Ureter (tissue), 1 donor: ENCODE measurements at places on chromosomes 13 and 19. TPM values are rescaled to one million over a fixed set of nuclear protein-coding genes. Genes with fewer than 3 reads are reported as not detected.

GRCh38 chr13:60945396-60945795 is 470.3 kb downstream of the PCDH20 start:
- DNase-seq: no peak

DNA sequence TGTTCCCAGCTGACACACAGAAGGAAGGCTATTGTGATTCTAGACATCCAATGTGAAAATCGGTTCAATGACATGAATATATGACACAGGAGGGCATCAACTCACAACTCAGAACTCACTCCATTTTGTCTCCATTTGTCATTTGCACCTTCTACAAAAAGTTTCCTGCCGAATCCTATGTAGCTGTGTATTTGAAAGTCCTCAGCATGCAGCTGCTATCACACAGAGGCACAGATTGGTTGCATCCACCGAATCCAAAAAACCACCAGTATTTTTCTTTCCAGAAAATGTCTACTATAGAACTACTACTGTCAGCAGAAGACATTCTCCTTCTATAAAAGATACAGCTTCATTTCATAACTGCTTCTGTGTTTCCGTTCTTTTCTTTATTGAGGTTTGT is 13.3 kb downstream of the PCDH9 start:
- DNase-seq: no peak

DNA sequence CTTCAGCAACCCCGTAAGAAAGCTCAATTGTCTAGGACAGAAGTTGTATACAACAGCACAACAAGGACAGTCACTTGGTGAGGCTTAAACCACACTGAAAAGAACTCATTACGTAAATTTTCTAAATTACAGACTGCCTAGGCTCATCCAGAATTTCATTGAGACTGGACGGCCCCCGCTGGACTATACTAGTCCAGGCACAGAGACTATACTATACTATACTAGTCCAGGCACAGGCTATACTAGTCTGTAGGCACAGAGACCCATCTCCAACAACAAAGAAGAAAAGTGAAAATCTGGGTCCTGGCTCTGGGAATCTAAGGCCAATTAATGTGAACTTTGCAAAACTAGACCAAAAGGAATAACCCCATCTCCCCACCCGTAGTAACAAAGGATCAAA is 700 bp downstream of the ZNF816 start:
- DNase-seq: no peak

DNA sequence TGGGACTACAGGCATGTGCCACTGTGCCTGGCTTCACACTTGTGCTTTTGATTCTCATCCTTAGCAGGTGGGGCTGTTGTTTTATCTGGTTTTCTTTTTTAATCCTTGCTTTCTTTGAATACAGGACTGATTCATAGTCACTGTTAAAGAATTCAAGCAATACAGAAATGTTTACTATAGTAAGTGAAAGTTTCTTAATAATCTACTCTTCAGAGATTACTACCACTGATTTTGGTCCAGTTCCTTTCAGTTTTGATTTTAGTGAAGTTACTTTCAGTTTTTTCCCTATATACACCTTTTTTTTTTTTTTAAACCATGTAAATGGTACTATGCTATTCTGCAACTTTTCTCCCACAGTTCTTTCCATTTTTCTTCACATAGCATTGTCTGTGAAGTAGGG is 53.6 kb downstream of the GATAD2A start:
- DNase-seq: no peak

DNA sequence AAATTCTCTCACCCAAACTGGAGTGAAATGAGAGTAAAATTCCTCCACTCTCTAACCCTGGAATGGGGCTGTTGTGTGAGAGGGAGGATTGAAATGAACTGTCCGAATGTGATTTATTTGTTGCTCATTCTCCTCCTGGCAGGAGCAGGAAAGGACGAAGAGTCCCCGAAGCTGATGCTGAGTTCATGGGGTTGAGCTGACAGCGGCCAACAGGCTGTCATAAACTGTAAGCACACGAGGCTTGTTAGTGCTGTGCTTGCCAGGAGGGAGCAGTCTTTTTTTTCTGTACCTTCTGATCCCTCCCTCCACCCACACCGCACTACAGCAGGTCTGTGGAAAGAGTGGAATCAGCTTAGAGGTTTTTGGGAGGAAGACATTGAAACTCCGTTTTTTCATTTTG is 33.1 kb upstream of the ZNF331 start:
- no peak for DNase-seq

GRCh38 chr19:2524840-2525723 is 49.2 kb downstream of the GADD45B start:
- DNase-seq: peak; percentile 74

DNA sequence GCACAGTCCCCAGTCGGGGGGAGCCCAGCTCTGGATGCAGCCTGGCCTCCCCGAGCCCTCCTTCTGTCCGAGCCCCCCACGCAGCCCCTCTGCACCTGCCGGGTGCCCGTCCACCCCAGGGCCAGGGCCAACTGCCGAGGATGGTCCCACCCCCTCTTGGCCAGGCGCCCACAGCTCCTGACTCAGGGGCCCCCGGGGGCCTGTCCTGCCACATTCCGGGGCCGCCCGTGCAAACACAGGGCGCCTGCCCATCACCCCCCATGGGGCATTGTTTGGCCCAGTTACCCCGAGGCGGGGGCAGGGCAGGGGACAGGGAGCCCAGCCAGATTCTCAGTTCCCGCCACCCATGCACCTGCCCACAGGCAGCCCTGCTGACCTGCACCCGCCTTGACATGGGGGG is 5.3 kb upstream of the TCF3 start:
- DNase-seq: peak; percentile 82

DNA sequence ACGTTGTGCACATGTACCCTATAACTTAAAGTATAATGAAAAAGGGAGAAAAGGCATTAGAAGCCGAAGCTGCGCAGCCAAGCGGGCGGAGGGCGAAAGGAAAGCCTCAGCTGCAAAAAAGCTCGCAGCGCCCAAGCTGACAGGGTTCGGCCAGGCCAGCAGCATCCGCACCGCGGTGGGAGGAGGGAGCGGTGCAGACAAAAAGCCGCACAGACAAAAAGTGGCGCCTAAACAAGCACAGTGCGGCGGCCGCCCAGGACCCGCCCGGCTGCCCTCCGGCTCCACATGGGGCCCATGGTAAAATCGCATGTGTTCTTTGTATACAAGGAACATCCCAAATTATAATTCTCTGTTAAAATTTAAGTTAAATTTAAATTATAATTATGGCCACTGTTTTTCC is 42.4 kb downstream of the PSG3 start:
- no peak for DNase-seq

- DNase-seq: no peak
Observed at GRCh38 chr19:2691951-2692350, 10.5 kb downstream of the GNG7 start.

DNA sequence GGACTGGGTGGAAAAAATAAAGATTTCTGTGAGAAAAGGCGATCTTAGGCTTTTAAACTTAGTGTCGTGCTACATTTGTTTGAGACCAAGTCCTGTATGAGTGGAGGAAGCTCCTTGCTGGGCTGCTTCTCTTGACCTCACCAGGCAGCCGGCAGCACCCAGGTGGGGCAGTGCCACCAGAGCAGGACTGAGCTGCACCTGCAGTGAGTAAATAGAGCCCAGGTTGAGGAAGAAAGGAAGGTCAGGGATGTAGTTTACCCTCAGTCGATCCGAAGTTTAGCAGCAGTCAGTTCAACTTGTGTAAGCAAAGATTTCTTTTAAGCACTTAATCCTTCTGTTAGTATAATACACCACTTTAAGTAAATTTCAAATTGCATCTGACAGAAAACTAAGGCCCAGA is 13.6 kb downstream of the HNRNPM start:
- DNase-seq: no peak

KCNN1 gene
- total RNA-seq: 0.34 TPM

ASPDH gene
- not detected for total RNA-seq

CYSLTR2 gene
- 0.23 TPM for total RNA-seq

LILRB1 gene
- 2.7 TPM for total RNA-seq
